A549 (cell line): ENCODE measurements at places on chromosomes 7 and 10. TPM values are rescaled to one million over a fixed set of nuclear protein-coding genes. Genes with fewer than 3 reads are reported as not detected.

DNA sequence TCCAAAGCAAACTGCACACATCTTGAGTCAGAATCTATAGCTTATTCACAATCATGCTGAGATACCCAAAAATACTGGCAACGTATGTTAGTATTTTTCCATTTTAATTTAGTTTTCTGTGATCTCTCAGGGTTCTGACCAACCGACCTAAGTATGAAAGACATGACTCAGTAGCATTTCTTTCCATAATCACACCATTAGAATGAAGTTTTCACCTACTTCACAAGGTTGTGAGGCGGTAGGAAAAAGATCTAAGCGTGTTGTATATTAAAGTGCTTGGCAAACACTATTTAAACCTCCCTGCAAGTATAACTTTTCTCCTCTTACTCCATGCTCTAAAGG lies 49.1 kb downstream of the PLCE1 start:
- DNase-seq, result no peak

GRCh38 chr10:47026301-47027107 lies 115.3 kb downstream of the PTPN20 start:
- DNase-seq, result no peak

DNA sequence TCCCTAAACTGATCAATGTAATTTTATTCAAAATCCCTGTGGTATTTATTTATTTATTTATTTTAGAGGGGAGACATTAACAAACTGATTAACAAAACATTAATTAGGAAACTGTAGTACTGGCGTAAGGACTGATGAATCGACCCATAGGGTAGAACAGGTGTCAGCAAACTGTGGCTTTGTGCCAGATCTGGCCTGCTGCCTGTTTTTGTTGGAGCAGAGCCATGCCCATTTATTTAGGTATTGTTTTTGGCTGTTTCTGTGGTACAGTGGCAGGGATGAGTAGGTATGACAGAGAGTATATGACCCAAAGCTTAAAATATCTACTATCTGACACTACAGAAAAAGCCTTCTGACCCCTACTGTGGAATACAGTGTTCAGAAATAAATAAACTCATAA lies 332.5 kb upstream of the ETV1 start:
- DNase-seq, result no peak

GRCh38 chr10:106139915-106140314 lies 1024.6 kb downstream of the SORCS1 start:
- DNase-seq, result no peak

DNA sequence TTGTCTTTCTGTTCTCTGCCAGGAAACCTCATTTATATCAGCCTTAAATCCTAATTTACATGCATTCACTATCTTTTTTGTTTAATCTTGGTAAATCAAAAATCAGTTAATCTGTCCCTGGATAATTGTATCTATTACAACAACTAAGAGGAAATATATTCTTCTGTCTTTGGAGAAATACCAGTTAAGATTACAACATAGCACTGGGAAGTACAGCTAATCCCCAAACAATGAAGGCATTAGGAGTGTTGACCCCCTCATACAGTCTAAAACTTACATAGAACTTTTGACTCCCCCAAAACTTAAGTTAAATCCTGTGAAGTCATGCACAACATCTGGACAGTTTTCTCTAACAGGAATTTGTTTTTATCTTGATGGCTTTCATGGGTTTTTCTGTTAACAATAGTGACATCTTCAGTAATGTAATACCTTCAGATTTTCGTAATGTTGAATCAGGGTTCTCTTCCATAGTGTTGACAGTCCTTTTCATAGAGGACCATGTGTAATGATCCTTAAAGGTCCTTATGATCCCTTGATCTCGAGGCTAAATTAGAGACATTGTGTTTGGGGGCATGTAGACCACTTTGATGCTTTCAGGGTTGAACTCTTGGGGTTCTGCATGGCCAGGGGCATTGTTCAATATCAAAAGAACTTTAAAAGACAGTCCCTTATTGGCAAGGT lies 24.1 kb upstream of the ABCC2 start:
- DNase-seq, result no peak

GRCh38 chr7:97844036-97844435 lies 28.2 kb downstream of the ASNS start:
- DNase-seq, result peak; percentile 29

DNA sequence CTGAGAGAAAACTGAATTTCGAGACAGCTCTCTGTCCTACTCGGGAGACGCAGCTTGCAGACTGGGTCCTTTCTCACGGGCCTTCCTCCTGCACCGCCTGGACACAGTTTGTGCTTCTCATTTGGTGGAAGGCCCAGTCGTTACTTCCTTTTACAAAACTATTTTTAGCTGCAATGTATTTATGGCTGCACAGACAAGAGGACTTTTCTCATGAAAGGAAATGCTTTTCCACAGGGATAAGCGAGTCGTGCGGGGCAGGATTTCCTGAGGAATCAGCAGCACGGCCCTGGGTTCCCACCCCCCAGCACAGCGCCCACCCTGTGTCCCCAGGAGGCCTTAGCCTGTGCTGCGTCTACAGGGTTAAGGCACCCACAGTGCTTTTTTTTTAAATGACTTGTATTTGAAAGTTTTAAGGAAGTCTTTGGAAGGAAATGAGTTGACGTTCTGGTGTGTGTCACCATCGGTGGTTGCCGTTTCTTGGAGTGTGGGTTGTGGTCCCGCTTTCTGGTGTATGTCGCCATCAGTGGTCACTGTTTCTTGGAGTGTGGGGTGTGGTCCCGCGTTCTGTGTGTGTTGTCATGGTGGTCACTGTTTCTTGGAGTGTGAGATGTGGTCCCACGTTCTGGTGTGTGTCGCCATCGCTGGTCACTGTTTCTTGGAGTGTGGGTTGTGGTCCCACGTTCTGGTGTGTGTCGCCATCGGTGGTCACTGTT lies 50.9 kb downstream of the INPP5A start:
- DNase-seq, result no peak

DNA sequence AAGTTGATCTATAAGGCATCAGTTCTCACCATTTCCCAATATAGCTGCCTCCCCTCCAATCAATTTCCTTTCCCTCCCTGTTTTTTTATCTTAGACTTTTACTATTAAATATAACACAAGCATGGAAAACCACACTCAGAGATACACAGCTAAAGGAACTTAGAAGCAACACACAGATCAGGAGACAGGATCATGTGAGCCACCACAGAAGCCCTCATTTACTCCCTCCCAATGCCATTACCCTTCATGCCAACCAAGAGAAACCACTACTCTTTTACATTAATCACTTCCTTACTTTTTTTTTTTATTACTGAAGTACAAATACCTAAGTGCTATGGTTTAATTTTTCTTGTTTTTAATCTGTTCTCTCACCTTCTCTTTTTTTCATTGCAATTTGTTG lies 33.0 kb downstream of the COG5 start:
- no peak for DNase-seq

DNA sequence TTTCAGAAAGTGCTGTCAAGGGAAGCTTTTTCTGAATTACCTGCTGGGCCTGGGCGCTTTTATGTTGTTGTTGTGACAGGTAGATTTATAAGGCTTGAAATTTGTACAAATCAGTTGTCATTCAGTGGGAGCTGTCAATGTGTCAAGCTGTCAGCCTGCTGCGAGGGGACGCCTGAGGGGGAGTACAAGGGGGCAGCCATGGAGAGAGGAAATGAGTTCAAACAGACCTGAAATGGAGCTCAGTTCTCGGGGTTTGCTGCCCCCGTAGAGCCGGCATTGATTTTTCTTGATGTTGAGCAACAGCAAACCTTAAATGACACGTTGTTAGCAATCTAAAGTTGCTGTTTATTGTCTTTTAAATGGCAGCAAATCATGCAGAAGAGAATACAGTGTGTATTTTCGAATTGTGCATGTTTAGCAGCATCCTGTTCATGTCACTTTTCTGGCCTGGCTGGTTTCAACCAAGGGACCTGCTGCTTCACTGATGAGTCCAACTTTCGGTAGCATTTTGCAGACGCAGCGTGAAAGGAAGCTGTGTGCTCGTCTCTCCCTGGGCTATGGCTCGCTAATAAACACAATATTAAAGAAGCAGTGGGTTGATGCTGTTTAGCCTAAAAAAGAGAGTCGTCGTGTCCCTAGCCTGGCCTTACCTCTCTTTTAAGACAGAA lies 166.5 kb downstream of the LRMDA start:
- DNase-seq, result no peak

- no peak for DNase-seq
Measured at GRCh38 chr10:62640411-62640810, 164.1 kb upstream of the ADO start.

OPN1SW gene
- not detected in 3 replicates for polyA plus RNA-seq

FAM13C gene
- not detected in 3 replicates for polyA plus RNA-seq

CPN1 gene
- 0.29 to 0.62 TPM (median 0.52 TPM) in 3 replicates for polyA plus RNA-seq

OR2A1 gene
- not detected in 3 replicates for polyA plus RNA-seq

TYW1B gene
- polyA plus RNA-seq, result 2.5 to 2.8 TPM (median 2.7 TPM) in 3 replicates

CEP41 gene
- 12.8 to 13.1 TPM (median 13.0 TPM) in 3 replicates for polyA plus RNA-seq

ZNF655 gene
- 56.1 to 67.8 TPM (median 56.5 TPM) in 3 replicates for polyA plus RNA-seq

ICA1 gene
- 0.66 to 0.84 TPM (median 0.72 TPM) in 3 replicates for polyA plus RNA-seq
